ENCODE measurements at places on chromosomes 13 and 19.

GRCh38 chr19:46232468-46232867, 2.9 kb downstream of the IGFL1 start:
- no peak for DNase-seq

- DNase-seq, result no peak
Measured at GRCh38 chr13:24613128-24613527, 67.1 kb upstream of the ATP12A start.

DNA sequence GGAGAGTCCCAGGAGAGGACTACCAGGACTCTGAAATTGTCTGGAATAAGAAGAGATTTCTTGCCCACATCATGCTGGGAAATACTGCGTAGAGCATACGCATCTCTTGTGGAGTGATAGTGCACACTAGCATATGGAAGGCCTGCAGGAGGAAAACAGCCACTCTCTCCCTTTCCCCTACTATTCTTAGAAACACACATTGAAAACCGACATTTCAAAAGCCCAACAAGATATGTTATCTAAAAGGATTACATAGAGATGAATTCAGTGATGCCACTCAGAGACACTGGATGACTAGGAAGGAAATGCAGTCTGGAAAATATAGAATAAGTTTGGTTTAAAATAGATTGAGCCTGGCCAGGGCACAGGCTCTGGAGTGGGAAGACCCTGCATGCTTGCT, 388.7 kb upstream of the NBEA start:
- no peak for DNase-seq

DNA sequence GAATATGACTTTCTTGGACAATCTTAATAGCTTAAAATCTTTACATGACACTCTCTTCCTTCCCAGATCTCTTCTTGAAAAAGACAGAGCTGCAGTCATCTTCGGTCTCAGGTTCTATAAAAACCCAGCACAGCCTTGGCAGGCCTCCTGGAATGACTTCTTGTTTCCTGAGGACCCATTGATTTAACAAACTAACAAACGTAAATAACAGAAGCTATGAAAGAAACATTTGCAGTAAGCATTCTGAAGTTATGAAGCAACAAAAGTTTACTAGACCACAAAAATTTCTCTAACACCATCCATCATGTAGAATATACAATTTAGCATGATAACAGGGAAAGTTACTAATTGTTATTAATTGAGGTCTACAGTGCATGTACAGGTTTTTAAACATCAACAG, 62.8 kb upstream of the STARD13 start:
- DNase-seq, result no peak

GRCh38 chr13:59776924-59777690, 386.6 kb downstream of the DIAPH3 start:
- DNase-seq, result no peak

- DNase-seq, result no peak
Measured at GRCh38 chr13:91632086-91632485, 233.7 kb downstream of the GPC5 start.

GRCh38 chr19:49390929-49391359, 2.9 kb downstream of the KASH5 start:
- DNase-seq, result no peak

- no peak for DNase-seq
Measured at GRCh38 chr19:41892173-41892902, 9.4 kb downstream of the ARHGEF1 start.

- DNase-seq, result no peak
Measured at GRCh38 chr19:18596752-18597157, 8.2 kb downstream of the REX1BD start.

DNA sequence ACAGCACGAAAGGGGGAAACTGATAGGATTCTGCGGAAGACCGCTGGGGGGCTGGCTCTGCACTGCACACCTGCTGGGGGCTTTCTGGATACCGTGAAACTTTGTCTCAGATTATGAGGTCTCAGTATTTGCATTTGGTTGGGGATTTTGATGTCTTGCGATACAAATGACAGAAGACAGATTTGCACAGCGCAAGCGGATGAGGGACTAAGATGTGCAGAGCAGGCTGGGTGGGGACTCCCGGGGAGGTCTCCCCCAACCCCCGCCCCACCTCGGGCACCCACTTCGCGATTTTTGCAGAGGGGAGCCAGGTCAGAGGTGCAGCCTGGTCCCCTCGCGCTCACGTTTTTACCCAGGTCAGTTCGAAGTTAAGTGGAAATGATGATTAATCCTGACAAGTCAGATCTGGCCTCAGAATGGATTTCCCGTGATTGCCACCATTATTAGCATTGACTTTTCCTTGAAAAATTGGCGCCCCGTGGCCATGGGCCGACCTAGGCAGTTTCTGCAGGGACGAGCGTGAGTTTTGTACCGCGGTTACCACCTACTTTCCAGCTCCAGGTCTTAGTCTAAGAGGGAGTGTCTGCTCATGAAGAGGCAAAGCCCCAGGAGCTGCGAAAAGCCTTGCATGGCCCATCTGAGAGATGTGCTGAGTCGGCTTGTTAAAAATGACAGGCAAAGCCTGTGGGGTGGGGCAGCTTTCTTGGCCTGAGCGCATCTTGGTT, 1.3 kb upstream of the GJB2 start:
- DNase-seq, result no peak

GRCh38 chr19:18364826-18365528, 21.0 kb upstream of the GDF15 start:
- DNase-seq, result no peak

GRCh38 chr19:57664269-57665127, 4.2 kb upstream of the ZSCAN4 start:
- peak; percentile 1 for DNase-seq

- DNase-seq, result no peak
Measured at GRCh38 chr13:106103779-106104178, 431.7 kb downstream of the EFNB2 start.

GRCh38 chr13:23668562-23668961, 98.3 kb downstream of the TNFRSF19 start:
- no peak for DNase-seq

DNA sequence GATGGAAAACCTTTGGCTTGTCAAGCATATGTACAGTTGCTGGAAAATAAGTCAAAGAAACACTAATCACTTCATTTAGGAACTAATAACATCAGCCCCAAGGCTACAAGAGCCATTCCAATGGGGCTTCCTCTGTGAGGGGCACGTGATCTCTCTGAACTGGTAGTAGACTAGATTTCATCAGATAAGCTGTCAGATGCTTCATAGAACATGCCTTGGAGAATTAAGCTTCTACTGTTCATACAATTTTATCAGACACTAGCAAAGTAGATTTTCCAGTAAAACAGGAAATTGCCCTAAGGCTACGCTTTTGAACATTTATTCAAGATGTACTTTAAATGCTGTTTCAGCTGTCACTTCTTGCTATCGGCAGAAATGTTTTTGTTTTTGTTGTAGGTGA, 107.8 kb downstream of the EDNRB start:
- no peak for DNase-seq

- no peak for DNase-seq
Measured at GRCh38 chr19:5923356-5923755, 9.3 kb downstream of the CAPS start.

DNA sequence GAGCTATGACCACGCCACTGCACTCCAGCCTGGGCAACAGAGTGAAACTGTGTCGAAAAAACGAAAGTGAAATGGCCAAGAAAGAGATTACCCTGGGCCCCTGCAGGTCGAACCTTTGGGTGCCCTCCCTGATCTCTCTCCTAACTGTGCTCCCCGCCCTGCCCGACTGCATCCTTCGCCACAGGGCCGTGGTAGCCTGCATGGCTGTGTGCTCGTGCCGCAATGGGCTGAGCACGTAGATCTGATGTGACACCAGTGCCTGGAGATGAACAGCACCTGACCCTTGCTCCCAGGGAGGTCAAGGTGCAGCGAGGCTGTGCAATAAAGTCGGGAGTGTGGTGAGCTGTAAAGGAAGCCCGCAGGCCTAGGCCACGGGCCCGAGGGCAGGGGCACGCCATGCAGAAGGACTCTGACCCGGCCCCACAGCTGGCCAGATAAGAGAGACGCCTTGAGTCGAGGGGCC, 60.2 kb downstream of the PEX11G start:
- DNase-seq, result no peak

DNA sequence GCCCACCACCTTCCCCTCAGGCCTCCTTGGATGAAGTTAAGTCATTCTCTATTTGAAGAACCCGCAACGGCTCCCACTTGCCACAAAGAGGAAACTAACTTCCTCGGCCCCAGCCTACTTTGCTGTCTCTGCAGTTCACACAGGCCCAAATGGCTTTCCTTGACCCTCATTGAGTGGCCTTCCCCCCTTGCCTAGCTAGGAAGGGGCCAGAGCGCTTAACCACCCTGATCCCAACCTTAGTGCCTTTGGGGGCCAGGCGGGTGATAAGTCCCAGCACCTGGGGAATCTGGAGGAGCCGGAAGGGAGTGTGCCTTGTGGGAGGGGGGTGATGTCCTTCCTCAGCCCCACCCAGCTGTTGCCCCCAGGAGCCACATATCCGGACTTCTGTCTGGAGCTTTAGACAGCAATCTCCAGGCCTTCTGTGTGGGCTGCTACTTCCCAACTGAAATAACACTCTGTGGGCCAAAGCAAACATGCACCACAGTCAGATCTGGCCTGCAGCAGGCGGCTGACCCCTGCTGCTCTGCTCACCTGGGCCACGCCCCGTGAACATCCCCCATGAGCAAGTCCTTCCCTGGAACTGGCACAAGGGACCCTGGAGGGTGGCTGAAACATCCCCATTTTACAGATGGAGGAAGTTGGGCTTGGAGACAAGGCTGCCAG, 10.5 kb downstream of the NECTIN2 start:
- DNase-seq, result no peak

- peak; percentile 72 for DNase-seq
Measured at GRCh38 chr19:47391510-47392223, 27.7 kb downstream of the MEIS3 start.

DNA sequence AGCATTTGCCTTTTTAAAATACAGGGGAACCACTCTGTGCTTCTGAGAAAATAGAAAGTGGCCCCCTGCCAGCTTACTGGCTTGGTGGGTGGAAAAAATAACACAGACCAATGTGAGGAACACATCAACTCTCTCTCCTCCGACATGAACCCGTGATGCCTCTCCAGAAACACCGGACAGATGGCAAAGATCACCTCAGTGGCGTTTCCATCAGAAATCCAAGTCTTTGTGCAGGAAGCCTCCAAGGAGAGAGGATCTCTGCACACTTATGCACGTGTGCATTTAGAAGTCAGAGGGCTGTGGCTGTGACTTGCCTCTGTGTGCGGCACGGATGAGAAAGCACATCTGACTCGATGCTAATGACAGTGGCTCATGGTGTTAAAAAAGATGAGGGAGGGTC, 112.3 kb upstream of the KLF12 start:
- no peak for DNase-seq

GRCh38 chr19:10861103-10861651, 10.2 kb upstream of the CARM1 start:
- no peak for DNase-seq

GRCh38 chr13:77176350-77176749, 149.4 kb upstream of the FBXL3 start:
- DNase-seq, result no peak

DNA sequence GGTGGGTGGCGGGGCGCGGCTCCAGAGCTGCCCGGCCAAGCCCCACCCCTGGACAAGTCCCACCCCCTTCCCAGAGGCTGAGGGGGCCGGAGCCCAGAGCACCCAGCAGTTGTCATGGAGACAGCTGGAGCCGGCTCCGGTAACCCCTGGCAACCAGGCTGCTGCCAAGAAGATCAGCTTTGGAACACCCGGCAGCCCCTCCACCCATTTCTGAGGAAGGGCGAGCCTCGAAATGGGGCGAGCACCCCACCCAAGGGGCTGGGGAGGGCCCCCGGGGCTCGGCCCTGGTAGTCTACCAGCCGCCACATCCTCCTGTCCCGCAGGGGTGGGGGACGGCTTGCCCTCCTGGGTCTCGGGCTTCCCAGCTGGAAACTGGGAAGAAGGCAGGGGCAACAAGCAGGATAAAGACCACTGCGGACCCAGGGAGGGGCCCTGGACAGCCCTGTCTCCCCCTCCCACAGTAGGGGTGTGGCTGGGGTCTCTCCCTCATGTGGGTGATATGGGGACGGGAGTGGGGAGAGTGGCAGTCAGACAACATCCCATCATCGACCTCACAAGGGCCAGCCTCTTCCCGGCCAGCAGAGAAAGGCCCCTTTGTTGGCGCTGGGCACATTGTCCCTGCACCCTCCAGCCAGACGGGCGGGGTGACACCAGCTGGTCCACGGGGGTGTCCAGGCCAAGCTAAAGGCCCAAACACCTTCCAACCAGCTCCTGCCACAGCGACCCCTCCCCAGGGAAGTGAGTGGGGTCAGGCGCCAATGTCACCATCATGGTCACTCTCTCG, 1.5 kb downstream of the CERS1 start:
- peak; percentile 91 for DNase-seq

DNA sequence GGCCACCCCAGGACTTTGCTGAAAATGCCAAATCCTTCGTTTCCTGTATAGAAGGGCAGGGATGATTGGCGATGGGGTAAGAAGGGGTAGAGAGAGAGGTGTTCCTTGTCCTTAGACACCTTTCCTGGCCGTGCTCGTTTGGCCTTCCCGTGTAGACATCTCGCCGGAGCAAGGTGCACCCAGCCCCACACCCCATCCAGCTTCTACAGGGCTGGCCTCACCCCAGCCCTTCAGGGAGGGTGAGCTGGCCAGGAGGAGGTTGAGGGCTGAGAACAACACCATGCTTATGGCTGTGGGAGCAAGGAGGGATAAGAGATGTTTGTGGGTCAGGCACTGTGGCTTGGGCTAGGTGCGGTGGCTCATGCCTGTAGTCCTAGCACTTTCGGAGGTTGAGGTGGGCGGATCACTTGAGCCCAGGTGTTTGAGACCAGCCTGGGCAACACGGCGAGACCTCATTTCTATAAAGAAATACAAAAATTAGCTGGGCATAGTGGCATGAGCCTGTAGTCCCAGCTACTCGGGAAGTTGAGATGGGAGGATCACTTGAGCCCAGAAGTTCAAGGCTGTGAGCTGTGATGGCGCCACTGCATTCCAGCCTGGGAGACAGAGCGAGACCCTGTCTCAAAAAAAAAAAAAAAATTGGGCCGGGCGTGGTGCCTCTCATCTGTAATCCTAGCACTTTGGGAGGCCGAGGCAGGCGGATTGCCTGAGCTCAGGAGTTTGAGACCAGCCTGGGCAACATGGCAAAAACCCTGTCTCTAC, 15.5 kb downstream of the SMARCA4 start:
- no peak for DNase-seq

GRCh38 chr13:50843257-50844083, at the start of gene DLEU7:
TSS of gene DLEU7 (minus strand) at chr13:50843692. CDS start at chr13:50843646, 46 bp downstream.
- no peak for DNase-seq

GRCh38 chr13:108044954-108045353, 170.4 kb downstream of the LIG4 start:
- DNase-seq, result no peak

DNA sequence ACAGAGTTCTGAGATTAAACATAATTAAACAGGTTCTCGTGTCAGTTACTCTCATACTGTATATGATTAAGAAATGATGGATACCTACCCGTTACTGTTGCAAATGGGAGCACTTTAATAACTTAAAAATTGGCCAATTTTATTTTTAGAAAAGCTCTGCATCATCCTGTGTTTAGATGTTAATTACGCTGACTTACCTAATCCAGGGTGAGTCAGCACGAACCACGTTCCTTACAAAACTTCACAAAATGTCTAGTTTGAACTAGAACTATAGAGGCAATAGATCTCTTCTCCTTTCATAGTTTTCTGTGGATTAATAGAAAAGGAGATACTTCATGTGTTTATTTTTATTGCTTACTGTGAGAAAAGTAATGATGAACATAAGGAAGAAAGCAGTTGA, 363.9 kb downstream of the MYO16 start:
- no peak for DNase-seq
